ENCODE measurements at places on chromosomes 7 and 10.

GRCh38 chr7:119382726-119383125 lies 890.2 kb upstream of the KCND2 start:
- DNase-seq = no peak

- no peak for DNase-seq
Observed at GRCh38 chr7:7972922-7973594, 4.5 kb downstream of the GLCCI1 start.

GRCh38 chr10:116260599-116260998 lies 12.4 kb downstream of the GFRA1 start:
- no peak for DNase-seq

DNA sequence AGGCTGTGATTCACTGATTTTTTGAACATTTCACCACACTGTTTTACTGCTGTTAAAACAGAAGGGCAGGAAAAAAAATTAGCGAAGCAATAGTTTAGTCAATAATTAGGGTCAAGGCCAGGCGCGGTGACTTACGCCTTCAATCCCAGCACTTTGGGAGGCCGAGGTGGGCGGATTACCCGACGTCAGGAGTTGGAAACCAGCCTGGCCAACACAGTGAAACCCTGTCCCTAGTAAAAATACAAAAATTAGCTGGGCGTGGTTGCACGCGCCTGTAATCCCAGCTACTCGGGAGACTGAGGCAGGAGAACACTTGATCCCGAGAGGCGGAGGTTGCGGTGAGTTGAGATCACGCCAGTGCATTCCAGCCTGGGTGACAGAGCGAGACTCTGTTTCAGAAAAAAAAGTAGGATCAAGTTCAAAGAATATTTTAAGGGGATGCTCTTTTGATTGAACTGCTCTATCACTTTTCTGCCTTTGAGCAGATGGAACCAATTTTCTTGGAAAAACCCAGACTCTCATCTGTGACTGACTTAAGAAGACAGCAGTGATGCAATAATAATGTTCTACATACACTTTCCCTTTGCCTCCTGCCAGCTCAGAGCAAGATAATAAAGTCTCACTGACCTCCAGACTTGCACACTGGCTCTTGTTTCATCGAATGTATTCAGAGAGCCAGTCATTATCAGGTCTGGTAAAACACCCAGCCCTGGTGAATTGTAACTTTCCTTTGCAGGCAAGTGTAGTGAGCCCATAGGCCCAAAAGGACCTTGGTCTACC lies 1.6 kb upstream of the PPA1 start:
- DNase-seq = peak; percentile 91

DNA sequence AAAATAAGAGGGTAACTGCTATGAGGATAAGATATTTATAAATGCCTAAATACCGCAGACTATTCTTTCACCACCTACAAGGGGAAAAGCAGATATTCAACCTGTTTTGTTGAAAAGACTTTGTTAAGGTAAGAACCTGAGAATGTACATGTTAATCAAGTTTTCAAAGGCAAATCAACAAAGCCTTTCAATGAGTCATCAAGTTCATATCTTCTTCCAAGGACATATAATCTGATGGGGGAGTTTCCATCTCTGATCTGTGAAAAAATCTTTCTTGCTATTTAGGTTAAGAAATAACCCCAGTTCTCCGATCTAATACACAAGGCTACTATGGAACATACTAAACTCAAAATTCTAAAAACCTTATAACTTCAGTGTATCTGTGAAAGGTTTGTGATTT lies 40.0 kb upstream of the ANLN start:
- DNase-seq = no peak

DNA sequence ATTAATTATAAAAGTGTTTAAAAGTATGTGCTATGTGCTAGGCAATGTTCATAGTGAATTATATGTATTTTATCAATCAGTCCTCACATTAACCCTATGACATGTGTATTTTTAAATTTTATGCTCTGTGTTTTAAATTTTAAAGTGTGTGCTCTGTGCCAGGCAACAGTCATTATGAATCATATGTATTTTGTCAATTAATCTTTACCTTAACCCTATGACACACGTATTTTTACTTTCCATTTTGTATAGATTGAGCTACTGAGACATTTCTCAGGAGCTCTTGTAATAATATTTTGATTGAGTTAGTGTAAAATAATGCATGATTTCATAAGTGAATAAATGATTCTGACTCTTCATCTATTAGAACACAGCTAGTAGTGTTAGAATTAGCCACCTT lies 117.8 kb downstream of the THSD7A start:
- no peak for DNase-seq

DNA sequence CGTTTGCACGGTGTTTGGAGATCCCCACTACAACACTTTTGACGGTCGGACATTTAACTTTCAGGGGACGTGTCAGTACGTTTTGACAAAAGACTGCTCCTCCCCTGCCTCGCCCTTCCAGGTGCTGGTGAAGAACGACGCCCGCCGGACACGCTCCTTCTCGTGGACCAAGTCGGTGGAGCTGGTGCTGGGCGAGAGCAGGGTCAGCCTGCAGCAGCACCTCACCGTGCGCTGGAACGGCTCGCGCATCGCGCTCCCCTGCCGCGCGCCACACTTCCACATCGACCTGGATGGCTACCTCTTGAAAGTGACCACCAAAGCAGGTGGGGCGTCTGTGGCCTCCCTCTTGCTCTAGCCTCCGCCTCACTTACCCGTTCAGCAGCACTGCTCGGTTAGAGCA lies 173.5 kb downstream of the BMPER start:
- no peak for DNase-seq

Data from fibroblast of the aortic adventitia (primary cell).